AG04449 (cell line): ENCODE measurements at places on chromosomes 1 and 21.
A peak's percentile ranks its signal among the peaks of the same experiment; 100 is the strongest.

DNA sequence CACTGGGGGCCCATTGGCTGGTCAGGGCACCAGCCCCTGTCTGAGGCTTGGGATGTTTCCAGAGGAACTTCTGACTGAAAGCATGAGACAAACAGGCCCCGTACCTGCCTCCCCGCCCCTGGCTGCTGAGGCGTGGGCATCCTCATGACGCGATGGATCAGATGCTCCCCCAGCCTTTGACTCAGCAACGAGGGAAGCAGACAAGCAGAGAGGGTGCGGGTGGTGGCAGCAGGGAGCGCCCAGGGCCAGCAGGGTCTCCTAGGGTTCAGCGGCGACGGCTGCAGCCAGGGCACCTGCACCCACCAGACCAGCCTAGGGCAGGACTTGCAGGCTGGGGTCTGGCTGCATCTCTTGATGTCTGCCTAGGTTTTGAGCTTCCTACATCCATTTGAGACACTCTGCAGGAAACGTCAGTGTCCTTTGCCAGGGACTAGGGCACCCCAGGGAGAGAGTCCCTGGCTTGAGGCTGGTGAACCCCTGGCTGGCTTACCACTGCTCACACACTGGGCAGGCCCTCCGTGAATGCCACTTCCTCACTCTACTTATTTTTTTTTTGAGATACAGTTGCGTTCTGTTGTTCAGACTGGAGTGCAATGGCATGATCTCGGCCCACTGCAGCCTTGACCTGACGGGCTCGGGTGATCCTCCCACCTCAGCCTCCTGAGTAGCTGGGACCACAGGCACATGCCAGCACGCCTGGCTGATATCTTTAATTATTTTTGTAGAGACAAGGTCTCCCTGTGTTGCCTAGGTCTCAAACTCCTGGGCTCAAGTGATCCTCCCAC lies 63.3 kb downstream of the DHRS3 start:
- DNase-seq = no peak

- DNase-seq = no peak
These were observed 120.5 kb upstream of the ZC3H12A start for GRCh38 chr1:37353871-37354270.

DNA sequence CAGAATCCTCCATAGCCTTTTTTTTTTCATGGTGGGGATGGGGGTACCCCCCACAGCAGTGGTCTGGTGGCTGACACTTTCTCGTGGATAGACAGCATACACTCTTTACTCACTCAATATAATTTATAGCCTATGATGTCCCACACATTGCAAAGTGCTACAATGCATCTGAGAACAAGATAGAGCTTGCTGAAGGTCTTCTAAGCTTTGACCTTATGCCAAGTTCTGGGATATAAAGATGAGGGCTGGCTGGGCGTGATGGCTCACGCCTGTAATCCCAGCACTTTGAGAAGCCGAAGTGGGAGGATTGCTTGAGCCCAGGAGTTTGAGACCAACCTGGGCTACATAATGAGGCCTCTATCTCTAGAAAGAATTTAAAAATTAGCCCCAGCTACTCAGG lies 78.0 kb downstream of the MPZL1 start:
- DNase-seq = no peak

DNA sequence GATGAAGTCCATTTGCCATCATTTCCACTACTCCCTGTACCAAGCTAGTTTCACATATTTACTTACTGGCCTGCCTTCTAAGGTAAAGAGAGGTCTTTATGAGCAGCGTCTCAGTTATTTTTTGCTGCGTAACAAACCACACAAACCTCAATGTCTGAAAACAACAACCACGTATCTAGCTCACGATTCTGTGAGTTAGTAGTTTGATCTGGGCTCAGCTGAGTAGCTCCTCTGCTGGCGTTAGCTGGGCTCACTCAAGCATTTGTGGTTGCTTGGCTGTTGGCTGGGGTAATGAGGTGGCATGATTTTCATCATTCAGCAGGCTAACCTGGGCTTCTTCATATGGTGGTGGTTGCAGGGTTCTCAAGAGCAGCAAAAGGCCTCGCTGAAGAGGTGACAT lies 225.4 kb downstream of the FOXD2 start:
- no peak for DNase-seq

DNA sequence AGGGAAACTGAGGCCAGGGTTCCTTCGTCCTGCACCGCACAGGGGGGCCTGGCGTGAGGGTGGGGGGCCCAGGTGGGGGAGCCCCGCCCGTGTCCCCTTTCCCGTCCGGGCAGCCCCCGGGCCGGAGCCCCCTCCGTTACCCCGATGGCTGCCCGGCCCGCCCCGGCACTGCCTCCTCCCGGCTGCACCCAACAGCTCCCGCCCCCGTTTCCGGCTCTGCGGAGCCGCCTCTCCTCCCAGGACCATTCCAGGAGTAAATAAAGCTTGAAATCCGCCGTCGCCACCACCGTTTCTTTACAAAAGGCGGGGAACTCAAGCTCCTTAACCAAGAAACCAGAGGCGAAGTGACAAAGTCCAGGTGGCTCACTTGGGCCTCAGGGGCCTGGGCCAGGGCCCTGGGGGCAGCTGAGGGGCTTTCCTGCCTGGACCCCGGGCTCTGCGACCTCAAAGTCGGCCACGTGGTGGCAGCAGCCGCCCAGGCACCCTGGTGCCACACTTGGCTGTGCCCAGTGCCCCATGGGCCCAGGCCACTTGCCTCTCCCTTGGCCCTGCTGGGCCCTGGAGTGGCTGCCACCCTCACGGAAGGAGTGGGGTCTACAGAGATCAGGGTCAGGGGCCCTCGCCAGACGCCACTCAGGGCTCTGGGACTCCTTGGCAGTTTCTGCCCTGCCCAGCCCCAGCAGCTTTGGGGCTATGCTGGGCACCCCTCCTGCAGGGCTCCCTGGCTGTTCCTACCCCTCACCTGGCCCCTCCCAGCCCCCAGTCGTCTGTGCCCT lies 514 bp upstream of the FAAP20 start:
- DNase-seq = no peak

GRCh38 chr21:39071623-39072214 lies 111.5 kb downstream of the PSMG1 start:
- DNase-seq = peak; percentile 56

DNA sequence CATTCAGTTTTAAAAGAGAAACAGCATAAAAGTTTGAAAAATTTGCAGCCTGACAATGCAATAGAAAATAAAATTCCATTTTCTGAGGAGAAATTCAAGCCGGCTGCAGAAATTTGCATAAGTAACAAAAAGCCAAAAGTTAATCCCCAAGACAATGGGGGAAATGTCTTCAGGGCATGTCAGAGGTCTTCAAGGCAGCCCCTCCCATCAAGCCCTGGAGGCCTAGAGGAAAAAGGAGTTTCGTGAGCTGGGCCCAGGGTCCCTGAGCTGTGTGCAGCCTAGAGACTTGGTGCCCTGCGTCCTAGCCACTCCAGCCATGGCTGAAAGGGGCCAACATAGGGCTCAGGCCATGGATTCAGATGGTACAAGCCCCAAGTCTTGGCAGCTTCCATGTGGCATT lies 74.6 kb downstream of the PIK3R3 start:
- no peak for DNase-seq

DNA sequence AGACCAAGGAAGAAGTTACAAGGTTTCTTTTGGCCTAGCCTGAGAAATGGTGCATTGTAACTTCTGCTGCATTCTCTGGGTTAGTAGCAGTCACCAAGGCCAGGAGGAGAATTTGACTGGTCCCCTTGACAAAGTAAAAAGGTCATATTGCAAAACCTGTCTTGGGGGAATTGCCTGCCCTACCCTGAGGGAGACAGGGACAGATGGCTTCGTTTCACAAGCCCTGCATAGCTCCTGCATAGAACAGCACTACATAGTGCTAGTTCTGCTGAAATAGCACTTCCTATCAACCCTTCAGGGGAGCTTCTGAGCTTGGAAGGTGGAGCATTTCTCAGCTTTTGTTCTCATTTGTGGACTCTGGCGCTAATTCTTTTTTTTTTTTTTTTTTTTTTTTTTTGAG lies 20.4 kb upstream of the AK2 start:
- no peak for DNase-seq

GRCh38 chr1:109391157-109391556 lies 6.6 kb downstream of the SORT1 start:
- no peak for DNase-seq

GRCh38 chr1:215797859-215798258 lies 230.8 kb downstream of the KCTD3 start:
- DNase-seq = no peak

- no peak for DNase-seq
These were observed 79.3 kb upstream of the COL24A1 start for GRCh38 chr1:86235852-86236251.

DNA sequence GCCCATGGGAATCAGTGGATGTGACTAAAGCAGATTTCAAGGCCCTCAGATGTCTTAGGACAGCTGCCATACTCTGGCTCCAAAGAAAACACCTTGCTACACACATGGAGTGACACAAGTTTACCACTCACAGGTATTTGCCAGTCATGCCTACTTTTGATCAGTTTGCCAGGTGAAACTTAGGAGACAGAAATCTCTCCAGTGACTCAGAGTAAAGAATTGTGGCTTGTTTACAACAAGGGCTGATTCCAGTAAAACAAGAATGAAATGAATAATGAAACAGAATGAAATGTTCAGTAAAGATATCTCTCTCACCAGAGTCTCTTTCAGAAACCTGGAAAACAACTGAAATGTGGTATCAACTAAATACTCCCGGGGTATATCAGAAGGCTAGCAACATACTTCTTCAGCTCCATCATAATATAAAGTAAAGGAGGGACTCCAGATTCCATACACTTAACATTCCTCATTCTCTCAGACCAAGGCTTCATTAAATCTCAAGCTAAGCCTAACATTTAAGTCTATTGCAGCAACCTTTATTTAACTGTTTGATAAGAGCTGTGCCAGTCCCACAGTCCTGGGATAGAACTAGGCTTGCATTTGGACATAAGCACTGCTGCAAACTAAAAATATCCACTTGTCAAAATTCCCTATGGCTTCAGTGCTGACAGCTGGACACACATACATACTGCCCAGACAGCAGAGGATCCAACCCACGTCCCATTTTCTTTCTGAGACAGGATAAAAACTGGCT lies 143.3 kb downstream of the SIPA1L2 start:
- DNase-seq = no peak

DNA sequence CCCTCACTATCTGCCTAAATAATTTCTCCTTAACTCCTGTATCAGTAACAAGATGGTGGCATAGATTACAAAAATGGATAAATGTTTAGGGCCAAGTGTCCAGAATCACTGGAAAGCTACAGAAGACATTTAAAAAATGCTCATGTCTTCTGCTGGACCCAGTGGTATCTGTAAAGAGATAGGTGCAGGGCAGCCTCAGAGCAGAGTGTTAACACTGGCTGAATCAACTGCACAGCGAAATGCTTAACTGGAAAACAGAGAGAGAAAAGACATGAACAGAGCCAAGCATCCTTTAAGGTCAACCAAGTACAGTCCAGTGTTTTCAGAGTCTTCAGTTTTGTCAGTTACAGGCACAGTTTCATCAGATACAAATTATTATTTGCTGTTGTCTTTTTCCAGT lies 419.3 kb downstream of the ZP4 start:
- DNase-seq = no peak

- DNase-seq = no peak
These were observed 392.6 kb upstream of the DEPDC1 start for GRCh38 chr1:68889471-68889870.

- no peak for DNase-seq
These were observed 20.3 kb downstream of the C2CD2 start for GRCh38 chr21:41933313-41934079.

DNA sequence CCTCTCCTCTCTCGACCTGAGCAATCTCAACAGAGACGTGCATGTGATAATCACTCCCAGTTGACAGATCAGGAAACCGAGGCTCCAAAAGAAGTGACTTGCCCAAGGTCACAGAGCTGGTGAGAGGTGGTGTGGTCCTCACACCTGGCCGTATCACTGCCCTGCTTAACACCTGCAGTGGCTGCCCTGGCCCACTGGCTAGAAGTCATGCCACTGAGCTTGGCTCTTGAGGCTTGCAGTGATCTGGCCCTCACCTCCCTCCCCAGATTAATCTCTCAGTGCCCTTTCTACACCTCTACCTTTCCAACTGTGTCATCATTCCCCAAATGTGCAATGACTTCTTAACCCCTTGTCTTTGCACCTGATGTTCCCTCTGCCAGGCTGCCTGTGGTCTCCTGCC lies 38.8 kb downstream of the CDCP2 start:
- no peak for DNase-seq

- no peak for DNase-seq
These were observed 222.7 kb downstream of the TM2D1 start for GRCh38 chr1:61501971-61502916.
